ENCODE measurements at places on chromosomes 1 and 21. TPM values are rescaled to one million over a fixed set of nuclear protein-coding genes. Genes with fewer than 3 reads are reported as not detected.

Gene AMY1C
- not detected for total RNA-seq

DNA sequence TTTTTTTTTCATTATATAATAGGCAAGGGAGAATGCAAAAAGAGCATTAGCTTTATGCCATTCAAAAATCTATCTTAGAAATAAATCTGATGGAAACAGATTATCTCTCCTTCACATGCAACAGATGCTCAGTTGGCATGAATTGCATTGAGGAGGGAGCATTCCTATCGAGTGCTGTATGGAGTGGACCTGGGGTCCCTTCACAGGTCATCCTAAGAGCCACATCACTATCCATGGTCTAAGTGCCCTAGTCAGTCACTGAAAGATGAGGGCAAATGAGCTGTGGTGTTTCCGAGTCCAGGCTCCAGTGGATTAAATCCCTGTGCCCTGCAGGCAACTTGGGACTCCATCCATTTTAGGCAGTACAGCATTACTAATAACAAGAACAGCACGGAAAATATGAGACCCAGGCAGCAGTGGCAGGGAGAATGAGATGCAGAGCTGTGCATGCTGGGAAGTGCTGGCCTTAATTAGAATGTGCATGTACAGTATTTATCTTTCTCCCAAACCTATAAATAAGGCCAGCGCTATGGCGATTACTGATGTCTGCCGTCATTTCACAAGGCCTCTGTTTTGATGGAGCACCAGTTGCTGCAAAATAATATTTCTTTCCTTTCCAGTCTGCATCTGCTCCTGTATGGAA is 512.3 kb upstream of the PLXNA2 start:
- no peak for DNase-seq

GRCh38 chr1:226712742-226713419 is 26.2 kb downstream of the ITPKB start:
- DNase-seq, result no peak

Gene GRHL3
- not detected for total RNA-seq

- DNase-seq, result no peak
Measured at GRCh38 chr1:22296701-22297591, 154.0 kb upstream of the WNT4 start.

Gene HHIPL2
- 0.16 TPM for total RNA-seq

Gene NECTIN4
- not detected for total RNA-seq

Gene OR2T33
- not detected for total RNA-seq

Gene PKP1
- total RNA-seq, result not detected

GRCh38 chr1:68103011-68103545 is 52.7 kb upstream of the DIRAS3 start:
- no peak for DNase-seq

Gene SYT11
- total RNA-seq, result 25.7 TPM

DNA sequence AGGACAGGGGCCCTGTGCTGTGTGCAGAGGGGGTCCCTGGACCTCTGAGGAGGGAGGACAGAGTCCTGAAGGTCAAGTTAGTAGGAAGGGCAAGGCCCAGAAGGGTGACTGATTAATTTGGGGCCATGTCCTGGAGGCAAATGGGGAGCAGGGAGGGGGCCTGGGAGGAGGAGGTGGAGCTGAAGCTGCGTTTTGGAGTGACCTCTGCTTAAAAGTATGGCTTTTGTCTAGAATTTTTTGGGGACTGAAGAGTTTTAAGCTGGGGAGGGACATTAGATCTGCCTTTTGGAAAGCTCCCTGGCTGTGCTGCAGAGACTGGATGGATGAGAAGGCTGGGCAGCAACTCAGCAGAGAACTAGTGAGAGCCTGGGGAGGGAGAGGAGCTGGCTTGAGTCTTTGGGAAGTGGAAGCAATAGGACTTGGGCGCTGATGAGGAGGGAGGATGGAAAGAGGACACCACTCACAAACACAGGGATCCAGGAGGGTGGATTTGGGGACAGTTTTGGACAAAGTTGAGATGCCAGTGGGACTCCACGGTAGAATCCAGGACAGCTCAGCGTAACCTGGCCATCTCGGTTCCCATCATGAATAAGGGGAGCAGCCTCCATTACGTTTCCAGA is 52.9 kb downstream of the ACBD3 start:
- DNase-seq, result no peak

Gene SLC50A1
- 47.7 TPM for total RNA-seq

Gene FHAD1
- not detected for total RNA-seq

Gene KRTAP19-2
- total RNA-seq, result not detected

DNA sequence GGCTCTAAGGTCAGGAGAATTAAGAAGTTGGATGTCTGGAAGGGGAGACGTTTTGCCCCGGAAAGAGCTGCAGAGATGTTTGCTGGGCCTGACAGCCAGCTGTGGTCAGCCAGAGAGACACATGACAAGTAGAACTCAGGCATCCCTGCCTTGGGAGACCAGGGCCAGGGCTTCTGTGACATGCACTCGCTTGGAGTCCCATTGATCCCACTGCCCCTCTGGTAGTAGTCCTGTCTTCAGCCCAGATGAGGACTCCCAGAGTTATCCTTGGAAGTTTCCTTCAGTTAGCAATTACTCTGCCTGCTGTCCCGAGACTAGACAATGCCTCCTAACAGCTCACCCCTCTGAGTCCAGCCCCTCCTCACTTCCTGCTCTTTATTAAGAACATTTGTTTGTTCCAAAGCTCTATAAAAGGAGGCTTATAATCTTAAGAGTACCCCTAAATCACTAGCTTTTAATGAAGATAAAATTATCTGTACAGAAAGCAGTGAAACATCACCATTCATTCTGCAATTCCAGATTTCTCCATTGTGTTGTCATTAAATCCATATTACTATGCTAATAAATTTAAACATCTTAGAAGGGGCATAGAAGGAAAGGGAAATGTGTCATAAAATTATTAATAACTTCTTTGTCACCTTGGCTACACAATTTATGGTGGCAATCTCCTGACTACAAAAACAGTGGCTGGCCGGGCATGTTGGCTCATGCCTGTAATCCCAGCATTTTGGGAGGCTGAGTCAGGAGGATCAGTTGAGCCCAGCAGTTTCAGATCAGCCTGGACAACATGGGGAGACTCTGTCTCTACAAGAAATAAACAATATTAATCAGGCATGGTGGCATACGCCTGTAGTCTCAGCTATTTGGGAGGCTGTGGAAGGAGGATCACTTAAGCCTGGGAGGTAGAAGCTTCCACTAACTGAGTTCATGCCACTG is 94.2 kb downstream of the KCNK1 start:
- DNase-seq, result no peak

DNA sequence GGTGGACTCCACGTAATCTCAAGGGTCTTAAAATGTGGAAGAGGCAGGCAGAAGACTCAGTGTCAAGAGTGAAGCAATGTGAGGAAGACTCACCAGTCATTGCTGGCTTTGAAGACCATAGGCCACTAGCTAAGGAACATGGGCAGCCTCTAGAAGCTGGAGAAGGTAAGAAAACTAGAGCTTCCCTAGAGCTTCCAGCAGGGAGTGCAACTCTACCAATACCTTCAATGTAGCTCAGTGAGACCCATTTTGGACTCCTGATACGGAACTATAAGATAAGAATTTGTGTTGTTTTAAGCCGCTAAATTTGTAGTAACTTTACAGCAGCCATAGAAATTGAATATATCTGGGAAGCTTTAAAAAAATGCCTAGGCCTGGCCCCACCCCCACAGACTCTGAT is 18.9 kb downstream of the METTL13 start:
- no peak for DNase-seq

GRCh38 chr1:220409771-220410595 is 118.0 kb upstream of the MARK1 start:
- DNase-seq, result no peak

Gene CIART
- total RNA-seq, result 3.4 TPM

DNA sequence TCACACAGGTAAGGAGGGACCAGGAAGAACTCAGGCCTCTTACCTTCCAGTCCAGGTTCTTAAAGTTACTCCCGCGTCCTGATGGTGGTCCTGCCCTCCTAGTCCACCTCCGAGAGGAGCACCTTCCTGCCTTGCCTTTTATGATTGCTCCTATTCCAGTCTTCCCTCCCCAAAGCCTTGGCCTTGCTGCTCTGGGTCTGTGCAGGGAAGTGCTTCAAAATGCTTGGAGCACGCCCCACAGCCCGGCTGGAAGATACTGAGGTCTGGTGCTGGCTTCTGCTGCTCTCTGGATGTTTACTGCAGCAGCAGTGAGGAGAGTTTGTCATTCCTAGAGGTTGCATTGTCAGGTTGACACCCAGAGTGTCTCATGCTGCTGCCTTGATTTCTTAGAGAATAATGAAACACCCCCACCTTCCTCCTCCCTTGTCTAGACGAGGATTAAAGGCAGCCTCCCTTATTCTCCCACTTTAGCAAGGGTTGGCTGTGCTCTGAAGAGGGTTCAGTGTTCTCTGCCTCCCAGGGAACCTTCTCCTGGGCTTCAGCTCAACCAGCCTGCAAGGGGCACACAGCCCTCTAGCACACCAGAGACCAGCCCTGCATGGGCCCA is 142.2 kb upstream of the CACNA1E start:
- DNase-seq, result no peak

Gene TFF2
- total RNA-seq, result not detected

GRCh38 chr21:30580132-30580531 is 10.1 kb downstream of the KRTAP22-2 start:
- no peak for DNase-seq

GRCh38 chr1:201955729-201956143 is 433 bp downstream of the TIMM17A start:
- no peak for DNase-seq

GRCh38 chr1:190906206-190906725 is 428.6 kb upstream of the BRINP3 start:
- no peak for DNase-seq

DNA sequence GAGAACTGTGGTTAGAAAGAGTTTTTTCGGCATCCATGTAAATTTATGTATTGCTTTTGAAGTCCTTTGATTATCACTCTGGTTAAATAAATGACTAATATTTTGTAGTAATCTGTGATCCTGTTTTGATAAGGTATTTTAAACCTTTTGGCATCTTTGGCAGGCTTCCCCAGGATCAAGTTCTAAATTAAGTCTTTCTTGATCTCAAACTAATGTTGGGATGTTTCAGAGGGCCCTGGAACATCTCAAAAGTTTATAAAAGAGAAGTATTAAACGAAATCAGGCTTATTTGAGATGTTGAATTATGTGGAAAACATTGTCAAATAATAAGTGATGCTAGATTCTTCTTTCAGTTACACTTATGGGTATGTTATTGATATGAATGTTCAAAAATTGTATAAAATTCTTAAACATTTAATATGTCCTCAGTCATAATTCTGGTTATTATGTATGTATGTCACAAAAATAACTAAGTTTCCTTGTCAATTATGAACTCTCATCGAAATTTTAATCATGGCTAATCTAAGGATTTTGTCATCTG is 36.6 kb downstream of the S100A10 start:
- DNase-seq, result no peak

Gene OR2L2
- 0.08 TPM for total RNA-seq

GRCh38 chr1:60888126-60888525 is 194.2 kb upstream of the NFIA start:
- no peak for DNase-seq

Gene AKIRIN1
- 78.5 TPM for total RNA-seq

DNA sequence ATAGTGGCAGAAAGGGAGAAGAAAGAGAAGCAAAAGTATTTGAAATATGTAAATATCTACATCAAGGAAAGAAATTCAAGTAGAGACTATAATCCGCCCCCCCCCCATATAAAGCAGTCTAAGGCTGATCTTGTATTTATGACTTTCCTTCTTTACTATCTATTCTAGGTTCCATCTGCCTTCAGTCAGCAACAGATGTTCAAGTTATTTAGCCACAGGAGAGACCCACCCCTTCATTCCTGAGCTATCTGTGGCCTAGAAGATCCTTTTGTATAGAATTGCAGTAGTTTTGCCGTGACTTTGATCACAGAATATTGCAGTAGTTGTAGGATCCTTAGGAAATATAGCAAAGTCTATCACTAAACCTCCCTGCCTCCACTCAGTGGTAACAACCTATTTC is 10.7 kb upstream of the BSDC1 start:
- DNase-seq, result no peak

Gene OXCT2
- 1.6 TPM for total RNA-seq
